ENCODE measurements at places on chromosomes 13 and 19.
A peak's percentile ranks its signal among the peaks of the same experiment; 100 is the strongest.

GRCh38 chr19:24002256-24002945 lies 84.6 kb upstream of the ZNF254 start:
- DNase-seq, result no peak

GRCh38 chr19:6084821-6085220 lies 25.5 kb downstream of the RFX2 start:
- no peak for DNase-seq

DNA sequence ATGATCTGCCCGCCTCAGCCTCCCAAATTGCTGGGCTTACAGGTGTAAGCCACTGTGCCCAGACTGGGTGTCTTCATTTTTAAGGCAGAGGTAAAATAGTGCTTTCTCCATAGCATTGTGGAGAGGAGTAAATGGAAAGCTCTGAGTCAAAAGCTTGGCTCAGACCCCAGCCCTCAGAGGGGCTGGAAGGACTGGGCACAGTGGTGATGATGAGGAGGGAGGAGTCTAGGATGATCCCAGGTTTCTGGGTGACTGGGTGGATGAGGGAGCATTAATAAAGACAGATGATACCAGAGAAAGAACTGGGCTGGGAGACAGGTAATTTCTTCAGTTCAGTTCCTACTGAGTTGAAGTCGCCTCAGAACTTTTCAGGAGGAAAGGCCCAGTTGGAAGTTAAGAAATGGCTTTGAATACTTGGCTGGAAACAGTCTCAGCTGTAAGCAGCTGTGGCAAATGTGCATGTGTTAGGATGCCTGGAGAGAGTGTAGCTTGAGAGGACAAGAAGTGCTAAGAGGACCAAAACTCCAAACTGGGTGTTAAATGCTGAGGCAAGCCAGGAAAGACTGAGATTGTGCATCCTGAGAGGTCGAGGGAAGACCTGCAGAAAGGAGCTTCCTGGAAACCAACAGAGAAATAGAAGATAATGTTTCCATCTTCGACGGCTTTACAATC lies 37.1 kb upstream of the MEDAG start:
- no peak for DNase-seq

DNA sequence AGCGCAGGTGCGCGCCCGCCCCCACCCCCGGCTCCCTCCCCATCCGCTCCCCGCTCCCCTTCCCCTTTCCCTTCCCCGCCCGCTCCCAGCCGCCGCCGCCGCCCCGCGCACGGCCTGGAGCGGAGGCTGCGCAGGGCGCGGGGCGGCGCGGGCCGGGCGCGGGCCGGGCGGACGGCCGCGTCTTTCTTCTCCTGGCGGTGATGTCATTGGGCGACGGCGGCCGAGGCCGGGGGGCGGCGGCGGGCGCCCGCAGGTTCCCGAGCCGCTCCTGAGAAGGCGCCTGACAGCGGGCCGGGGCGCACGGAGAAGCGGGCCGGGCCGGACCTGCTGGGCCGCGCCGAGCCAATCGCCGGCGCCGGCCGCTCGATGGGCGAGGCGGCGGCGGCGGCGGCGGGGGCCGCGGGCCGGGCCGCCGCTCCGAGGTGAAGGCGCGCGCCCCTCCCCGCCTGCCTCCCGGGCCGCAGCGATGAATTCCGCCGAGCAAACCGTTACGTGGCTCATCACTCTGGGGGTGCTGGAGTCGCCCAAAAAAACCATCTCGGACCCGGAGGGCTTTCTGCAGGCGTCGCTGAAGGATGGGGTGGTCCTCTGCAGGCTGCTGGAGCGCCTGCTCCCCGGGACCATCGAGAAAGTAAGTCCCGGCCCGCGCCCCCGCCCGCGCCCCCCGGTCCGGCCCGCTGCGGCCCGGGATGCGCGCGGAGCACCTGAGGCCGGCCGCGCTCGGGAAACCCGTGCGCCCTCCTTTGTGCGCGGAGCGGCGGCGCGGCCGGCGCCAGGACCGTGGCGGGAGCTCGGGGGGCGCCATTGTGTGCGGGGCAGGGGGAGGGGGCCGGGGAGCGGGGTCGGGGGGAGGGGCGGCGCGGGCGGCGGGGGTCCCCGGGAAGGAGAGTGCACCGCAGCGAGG lies at the start of gene ARHGEF7:
TSS of gene ARHGEF7 (plus strand) at position 250 of the 904 bp plus-strand sequence. CDS start at position 467, 217 bp downstream.
- DNase-seq, result no peak

GRCh38 chr13:104757712-104758111 lies 1691.5 kb upstream of the SLC10A2 start:
- no peak for DNase-seq

DNA sequence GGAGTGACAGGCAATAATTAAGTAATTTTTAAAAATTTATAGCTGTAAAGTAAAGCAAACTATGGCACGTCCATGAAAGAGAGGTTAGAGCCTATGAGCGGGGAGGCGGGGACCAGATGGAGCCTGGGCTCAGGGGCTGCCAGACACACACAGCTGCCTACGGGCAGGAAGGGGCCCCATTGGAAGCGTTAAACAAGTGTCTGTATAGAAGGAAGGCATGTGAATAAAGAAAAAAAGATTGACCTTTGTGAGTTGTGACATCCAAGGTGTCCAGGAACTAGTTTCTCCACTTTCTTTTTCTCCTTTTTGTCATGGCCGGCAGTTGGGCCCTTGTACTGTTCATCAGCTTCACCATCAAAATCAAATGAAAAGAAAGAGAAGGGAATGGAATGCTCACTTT lies 56.8 kb downstream of the LRCH1 start:
- no peak for DNase-seq

DNA sequence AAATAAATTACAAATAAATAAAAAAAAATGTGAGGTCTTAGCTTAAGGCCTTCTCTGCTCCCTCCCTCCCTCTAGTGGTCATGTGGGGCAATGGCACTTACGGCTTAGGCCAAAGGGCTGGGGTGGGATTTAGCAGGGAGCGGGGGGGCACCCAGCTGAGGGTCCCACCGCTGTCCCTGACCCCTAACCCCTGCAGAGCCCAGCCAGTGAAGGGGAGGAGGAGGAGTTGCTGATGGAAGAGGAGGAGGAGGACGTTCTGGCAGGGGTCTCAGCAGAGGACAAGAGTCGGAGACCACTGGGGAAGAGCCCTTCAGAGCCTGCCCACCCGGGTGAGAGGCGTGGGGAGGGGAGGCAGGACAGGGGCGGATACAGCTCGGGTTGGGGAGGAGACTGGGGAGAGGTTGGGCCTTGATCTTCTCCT lies 9.3 kb downstream of the MPND start:
- peak; percentile 65 for DNase-seq

DNA sequence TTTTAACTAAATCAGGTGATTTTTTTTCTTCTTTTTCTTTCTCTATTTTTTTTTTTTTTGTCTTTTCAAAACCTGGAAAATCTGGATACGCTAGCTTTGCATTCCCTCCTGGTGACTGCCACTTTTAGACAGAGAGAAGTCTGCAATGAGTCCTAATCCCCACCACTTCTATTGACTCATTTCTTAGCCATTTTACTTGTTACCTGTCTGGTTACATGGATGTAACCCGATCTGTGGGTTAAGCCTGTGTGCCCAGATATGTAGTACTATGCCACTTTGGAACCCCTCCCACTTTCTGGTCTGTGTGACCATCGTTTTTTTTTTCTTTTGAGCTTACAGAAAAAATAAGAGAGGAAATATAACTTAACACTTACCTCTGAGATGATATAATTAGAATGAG lies 817.8 kb upstream of the PCDH9 start:
- no peak for DNase-seq

DNA sequence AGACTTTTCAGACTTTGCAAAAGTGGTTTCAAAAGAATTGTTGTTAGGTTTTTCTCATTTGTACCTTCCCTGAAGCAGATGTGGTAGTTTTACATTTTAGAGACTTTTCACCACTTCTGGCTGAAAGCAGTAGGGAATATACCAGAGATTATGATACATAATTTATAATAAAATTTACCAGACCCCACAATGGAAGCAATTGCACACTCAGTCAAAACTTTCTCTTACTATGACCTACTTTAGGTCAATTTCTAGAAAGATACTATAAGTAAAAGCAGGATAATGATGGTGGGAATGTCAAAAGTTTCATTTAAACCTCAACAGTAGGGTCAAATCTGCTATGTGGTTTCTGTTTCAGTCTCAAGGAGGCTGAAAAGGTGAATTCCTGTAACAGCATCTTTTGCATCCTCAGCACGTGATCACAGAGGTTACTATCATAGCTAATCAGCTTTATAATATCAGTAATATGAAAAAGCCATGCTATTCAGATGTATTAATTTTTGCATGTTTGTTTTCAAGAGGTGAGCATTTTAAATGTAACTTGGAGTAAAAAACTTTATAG lies 26.9 kb downstream of the PCCA start:
- DNase-seq, result no peak

- DNase-seq, result peak; percentile 54
Observed at GRCh38 chr13:20616059-20616797, 49.3 kb downstream of the IFT88 start.

- DNase-seq, result no peak
Observed at GRCh38 chr13:107680115-107680514, 535.2 kb downstream of the LIG4 start.

DNA sequence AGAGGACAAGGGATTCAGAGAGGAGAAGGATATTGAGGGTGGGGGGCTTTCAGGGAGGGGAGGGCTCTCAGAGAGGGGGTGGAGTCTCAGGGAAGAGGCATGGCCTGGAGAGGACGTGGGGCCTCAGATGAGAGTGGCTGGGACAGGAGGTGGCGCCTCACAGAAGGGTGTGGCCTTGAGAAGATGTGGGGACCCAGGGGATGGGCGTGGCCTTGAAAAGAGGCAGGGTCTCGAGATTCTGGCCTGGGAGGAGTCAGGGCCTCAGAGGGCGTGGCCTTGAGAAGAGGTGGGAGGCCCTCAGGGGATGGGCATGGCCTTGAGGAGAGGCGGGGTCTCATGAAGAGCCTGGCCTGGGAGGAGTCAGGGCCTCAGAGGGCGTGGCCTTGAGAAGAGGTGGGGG lies 23.7 kb upstream of the TNFSF14 start:
- no peak for DNase-seq

DNA sequence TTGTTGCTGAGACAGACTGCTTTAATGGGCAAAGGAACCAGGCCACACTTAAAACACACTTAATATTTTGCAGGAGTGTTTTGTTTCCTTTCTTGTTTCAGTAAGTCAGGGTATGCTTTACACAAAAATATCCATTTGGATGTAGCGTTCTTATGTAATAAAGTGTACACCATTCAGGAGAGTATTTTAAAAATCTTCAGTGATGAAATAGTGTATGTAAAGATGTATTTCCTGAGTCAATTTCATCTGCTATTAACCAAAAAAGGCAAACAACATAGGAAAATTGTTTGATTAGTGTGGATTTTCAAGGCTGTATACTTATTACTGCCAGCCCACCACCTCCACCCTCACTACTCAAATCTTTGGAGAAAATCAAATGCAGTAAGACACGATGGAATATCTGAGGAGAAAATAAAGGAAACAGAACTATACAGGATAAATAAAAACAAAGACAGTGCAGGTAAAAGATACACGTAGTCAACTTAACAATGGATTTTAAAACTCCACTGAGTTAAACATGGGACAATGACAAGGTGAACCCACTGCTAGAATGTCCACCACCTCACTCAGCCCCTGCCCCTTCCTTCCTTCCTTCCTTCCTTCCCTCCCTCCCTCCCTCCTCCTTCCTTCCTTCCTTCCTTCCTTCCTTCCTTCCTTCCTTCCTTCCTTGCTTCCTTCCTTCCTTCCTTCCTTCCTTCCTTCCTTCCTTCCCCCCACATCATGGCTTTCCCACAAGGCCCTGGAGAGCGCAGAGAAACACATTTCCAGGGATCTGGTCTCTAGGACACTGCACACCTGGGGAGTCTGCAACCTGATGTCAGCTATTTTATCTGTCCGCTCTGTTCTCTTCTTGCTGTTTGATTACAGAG lies 360.3 kb downstream of the IRS2 start:
- DNase-seq, result no peak

- DNase-seq, result no peak
Observed at GRCh38 chr19:45283443-45284033, 32.5 kb downstream of the MARK4 start.
